ENCODE measurements at places on chromosomes 11 and 22. TPM values are rescaled to one million over a fixed set of nuclear protein-coding genes. Genes with fewer than 3 reads are reported as not detected.

The IL18 gene
- total RNA-seq = 81.6 TPM

The RFPL3 gene
- not detected for total RNA-seq

The TREH gene
- total RNA-seq = not detected

The MMP1 gene
- total RNA-seq = not detected

The KRTAP5-11 gene
- not detected for total RNA-seq

The DESI1 gene
- 9.2 TPM for total RNA-seq

The MISFA gene
- 5.3 TPM for total RNA-seq

The MUC5AC gene
- total RNA-seq = not detected

The TMEM191B gene
- total RNA-seq = not detected

The ZNF70 gene
- 3.5 TPM for total RNA-seq

Data from subcutaneous adipose tissue (tissue), 4 donors.